Posterior cingulate gyrus (tissue), 11 donors: ENCODE measurements at places on chromosomes 2 and 18.
A peak's percentile ranks its signal among the peaks of the same experiment; 100 is the strongest.

DNA sequence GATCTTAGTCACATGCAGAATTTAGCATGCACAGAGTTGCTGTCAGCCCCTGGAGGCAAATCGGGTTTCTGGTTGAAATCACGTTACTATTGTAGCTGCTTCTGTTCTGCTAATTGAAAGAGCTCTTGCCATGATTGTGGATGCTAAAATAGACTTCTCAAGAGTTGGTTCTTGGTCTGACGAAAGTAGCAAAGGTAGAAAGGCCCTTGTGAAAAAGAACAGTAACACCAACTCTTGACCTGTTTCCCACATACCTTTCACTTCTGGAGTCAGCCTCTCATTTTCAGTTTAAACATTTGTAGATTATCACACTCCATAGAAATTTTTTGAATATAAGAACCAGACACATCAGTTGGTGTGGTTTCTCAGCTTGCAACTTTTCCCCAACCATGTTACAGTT lies 110.0 kb upstream of the EPB41L3 start:
- DNase-seq = no peak

DNA sequence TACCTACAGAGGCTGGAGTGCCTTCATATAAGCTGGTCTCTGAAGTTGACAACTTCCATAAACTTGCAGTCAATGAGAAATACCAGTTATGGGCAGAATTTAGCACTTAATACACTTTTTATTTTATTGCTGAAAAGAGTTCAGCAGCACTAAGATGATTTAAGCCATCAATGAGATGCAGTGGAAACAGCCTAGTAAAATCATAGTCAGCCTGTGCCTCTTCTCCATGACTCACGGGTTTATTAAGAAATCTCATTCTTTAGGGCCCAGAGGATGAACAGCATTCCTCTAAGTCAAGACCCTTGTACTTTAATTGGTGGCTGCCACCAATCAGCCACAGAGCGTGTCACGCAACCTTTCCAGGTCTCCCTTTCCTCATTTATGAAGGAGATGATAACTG lies 1357.9 kb upstream of the CELF4 start:
- DNase-seq = no peak

DNA sequence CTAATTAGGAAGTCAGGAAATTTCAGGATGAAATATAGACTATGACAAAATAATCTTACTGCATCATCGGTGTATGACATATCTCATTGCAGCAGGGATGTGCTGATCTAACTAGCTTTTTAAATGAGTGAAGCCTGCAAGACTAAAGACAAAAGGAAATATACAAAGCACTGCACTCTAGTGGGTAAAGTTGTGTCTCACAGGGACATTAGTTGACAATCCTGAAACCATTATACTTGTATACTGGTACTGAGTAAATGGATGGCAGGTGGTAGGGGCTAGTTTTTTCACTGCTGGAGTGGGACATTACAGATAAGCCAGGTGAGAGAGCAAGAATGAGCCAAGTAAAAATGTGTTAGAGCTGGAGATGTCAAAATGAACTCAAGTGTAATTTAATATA lies 317.5 kb upstream of the RAB6C start:
- DNase-seq = no peak

GRCh38 chr18:21826196-21826595 lies 85.6 kb downstream of the MIB1 start:
- no peak for DNase-seq

- no peak for DNase-seq
Observed at GRCh38 chr2:159144776-159145614, 141.5 kb downstream of the WDSUB1 start.

GRCh38 chr2:231467016-231467545 lies 2.8 kb upstream of the NCL start:
- no peak for DNase-seq

GRCh38 chr2:9693196-9693491 lies 62.3 kb upstream of the YWHAQ start:
- DNase-seq = peak; percentile 39

- DNase-seq = no peak
Observed at GRCh38 chr2:36609507-36609906, 11.5 kb upstream of the FEZ2 start.

GRCh38 chr2:173354582-173355131 lies at the start of gene CDCA7:
CDCA7 (plus strand) TSS chr2:173354872; CDS start chr2:173354964, 92 bp downstream.
- peak; percentile 30 for DNase-seq

GRCh38 chr2:10048501-10049171 lies 5.3 kb downstream of the KLF11 start:
- peak; percentile 62 for DNase-seq

DNA sequence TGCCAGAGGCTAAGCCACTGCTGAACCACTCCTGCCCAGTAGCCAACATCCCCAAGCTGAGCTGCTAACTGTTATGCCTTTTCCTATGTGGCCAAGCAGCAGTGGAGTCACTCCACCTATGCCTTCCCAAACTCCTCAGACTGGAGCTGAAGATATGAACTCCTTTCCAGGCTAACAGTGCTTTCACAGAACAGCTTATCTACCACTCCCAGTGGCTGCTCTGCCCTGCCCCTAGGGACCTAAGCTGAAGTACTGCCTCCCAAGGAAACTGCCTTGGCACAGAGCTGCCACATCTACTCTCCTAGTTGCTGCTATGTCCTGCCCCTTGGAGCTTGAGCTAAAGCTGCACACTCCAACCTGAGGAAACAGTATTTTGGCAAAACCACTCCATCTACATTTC lies 275.9 kb downstream of the RBM43 start:
- no peak for DNase-seq
